ENCODE measurements at places on chromosomes 3 and 15. TPM values are rescaled to one million over a fixed set of nuclear protein-coding genes. Genes with fewer than 3 reads are reported as not detected.

GP5 gene
- polyA plus RNA-seq: 0.69 TPM

C3orf22 gene
- 0.17 TPM for polyA plus RNA-seq

AHSG gene
- 0.50 TPM for polyA plus RNA-seq

TNFSF10 gene
- 48.7 TPM for polyA plus RNA-seq

BFSP2 gene
- polyA plus RNA-seq: 0.32 TPM

GOLGA8G gene
- 0.08 TPM for polyA plus RNA-seq

CMTM8 gene
- polyA plus RNA-seq: 12.5 TPM

ATP8B4 gene
- 3.3 TPM for polyA plus RNA-seq

TP63 gene
- polyA plus RNA-seq: 1.1 TPM

ITIH4 gene
- polyA plus RNA-seq: 10.2 TPM

ZNF385D gene
- polyA plus RNA-seq: 8.2 TPM

TTLL13 gene
- polyA plus RNA-seq: not detected

PLXNB1 gene
- 238 TPM for polyA plus RNA-seq

CCR9 gene
- not detected for polyA plus RNA-seq

GAP43 gene
- 0.57 TPM for polyA plus RNA-seq

FOXB1 gene
- 0.06 TPM for polyA plus RNA-seq

IL5RA gene
- 0.79 TPM for polyA plus RNA-seq

LDHAL6B gene
- 0.19 TPM for polyA plus RNA-seq

CD80 gene
- 0.27 TPM for polyA plus RNA-seq

PEAK1 gene
- 27.4 TPM for polyA plus RNA-seq

GALNT15 gene
- polyA plus RNA-seq: 3.1 TPM

GOLGA8J gene
- polyA plus RNA-seq: 1.7 TPM

FAM107A gene
- polyA plus RNA-seq: 4.0 TPM

ST8SIA2 gene
- polyA plus RNA-seq: 5.2 TPM

ZIC1 gene
- not detected for polyA plus RNA-seq

CFAP91 gene
- 21.8 TPM for polyA plus RNA-seq

Data from renal cortex interstitium (tissue), 15 donors.